Neural crest cell (in vitro differentiated cells): ENCODE measurements at places on chromosomes 5 and 9.

- DNase-seq, result no peak
Observed at GRCh38 chr9:114139071-114139470, 16.3 kb upstream of the COL27A1 start.

- no peak for DNase-seq
Observed at GRCh38 chr9:7081065-7081600, 323.4 kb downstream of the KDM4C start.

GRCh38 chr9:115694014-115694413 is 459.6 kb upstream of the PAPPA start:
- DNase-seq, result no peak

GRCh38 chr5:78753093-78753531 is 104.5 kb upstream of the LHFPL2 start:
- no peak for DNase-seq

DNA sequence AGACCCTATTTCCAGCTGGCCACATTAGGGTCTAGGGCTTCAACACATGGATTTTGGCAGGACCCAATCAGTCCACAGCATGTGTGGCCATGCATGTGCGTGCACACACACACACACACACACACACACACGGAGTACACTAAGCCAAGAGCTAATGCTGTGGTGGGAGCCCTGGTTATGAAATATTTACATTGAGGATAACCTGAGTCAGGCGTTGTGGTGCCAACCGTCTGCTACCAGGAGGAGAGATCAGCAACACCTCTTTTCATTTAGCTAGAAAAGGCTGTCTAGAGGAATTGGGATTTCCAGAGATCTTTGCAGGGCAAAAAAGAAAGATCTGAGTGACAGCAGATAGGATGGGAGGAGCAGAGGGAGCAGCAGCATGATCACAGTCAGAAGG is 141.5 kb downstream of the TRPM3 start:
- no peak for DNase-seq

DNA sequence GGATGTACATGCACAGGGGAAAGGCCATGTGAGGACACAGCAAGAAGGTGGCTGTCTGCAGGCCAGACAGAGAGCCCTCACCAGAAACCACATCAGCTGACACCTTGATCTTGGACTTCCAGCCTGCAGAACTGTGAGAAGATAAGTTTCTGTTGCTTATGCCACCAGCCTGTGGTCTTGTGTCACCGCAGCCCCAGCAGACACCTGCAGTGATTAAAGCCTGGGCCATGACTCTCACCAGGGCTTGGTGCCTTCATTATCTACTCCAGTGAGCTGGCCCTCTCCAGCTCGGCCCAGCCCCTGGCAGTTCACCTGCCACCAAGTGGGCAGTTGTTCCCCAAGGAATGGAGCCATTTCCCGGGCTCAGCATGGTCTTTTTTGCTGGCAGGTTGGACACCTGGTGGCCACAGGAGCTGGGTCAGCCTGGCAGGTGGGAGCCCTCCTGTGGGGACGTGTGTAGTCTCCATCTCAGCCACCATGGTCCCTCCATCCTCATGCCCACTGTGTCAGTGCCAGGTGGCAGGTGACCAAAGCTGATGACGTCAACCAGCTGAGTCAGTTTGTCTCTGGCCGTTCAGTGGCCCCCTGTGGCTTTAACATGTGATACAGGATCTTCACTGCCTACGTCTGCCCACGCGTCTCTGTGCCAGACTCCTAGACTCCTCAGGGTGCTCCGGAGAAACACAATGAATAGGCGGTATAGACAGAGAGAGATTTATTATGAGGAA is 99.9 kb upstream of the PPP1R26 start:
- no peak for DNase-seq

DNA sequence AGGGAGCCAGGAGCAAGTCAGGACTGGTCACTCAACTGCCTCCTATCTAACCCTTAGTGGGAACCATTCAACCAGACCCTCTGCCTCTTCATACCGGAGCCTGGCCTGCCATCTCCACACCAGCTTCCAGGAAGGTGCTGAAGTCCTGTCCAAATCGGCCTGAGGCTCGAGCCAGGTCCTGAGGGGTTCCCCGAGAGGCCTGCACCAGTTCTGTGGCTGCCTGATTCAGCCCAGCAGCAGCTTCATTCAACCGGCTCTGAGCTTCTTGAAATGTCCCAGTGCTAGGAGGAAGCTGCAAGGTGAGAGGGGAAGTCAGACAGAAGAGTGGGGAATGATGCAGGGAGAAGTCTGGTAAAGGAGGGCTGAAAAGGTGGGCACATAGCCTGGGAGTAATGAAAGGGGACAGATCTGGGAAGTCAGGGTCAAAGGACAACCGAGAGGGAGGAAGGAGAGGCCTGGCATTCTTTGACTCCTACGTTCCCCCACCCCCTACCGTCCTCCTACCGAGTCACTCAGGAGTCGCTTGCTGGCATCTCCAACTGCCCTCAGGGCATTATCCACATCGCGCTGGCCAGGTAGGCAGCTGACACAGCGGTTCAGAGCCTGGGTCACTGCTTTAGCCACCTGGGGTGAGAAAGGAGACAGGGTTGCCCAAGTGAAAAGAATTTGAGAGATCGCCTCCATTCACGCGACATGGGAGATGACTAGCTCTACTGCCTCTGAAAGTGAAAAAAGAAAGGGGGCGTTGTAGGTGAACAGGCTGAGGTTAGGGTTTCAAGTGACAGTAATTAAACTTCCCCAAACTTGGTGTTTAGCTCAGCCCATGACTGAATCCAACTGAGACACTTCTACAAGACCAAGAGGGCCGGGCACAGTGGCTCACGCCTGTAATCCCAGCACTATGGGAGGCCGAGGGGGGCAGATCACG is 20.2 kb downstream of the TLN1 start:
- DNase-seq, result no peak

- peak; percentile 13 for DNase-seq
Observed at GRCh38 chr5:5422819-5423515, 490 bp downstream of the ICE1 start.

DNA sequence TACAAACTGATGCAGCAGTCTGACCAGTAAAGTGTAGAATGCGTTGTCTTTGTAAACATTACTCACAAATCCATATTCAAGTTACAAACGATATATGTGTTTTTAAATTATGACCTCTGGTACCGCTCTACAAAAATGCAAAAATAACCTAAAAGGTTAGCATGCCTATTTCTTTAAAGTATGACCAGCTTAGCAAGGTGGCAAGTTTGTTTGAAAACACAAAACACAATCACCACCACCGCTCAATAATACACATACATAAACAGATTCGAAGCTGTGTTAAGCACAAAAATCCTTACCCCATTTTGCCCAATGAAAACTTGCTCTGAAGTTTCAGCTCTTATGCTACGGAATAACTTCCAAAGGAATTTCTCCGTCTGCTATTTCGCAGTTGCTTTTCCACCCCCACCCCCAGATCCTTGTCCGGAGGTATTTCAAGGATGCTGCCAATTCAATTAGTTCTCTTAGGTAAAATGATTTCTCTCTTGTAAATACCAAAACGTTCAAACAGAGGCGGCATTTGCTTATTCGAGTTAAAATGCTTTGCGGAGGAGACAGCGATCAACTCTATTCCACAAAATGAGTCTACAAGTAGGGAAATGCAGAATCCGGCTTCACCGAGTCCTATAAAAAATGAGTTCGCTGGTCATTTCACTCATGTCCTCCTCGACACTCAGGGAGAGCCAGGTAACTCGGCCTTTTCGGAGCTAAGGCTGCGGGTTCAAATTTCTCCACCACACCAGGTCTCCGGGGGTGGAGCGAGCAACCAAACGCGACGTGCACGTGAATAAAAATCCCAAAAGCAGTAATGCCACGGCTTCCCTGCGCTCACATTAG is 1.2 kb downstream of the HOMER1 start:
- DNase-seq, result no peak

DNA sequence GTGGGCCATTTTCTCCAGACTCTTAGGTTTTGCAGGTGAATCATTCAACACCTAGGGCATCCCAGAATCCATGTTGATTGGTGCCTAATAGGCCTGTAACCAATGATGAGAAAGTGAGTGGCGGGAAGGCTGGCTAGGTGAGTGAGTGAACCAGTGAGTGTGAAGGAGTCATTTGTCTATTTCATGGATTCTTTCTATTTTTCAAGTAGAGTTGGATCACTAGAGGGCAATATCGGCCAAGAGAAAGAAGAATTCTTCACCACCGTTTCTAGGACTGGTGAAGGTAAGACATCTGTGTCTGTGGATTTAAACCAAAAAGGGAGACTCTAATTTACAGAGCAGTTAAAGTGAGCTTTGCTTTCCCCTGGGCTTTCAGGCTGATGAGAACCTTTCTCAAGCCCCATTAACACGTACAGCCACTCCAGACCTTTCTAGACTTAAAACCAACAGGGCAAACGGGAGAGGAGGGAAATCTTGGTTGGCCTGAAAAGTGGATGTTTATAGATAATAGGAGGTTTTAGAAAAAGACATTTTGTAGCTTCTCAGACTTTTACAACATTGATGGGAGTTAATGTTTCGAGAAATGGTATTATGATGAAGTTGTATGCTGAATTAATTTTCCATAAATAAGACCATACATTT is 114.3 kb upstream of the IL12B start:
- no peak for DNase-seq

DNA sequence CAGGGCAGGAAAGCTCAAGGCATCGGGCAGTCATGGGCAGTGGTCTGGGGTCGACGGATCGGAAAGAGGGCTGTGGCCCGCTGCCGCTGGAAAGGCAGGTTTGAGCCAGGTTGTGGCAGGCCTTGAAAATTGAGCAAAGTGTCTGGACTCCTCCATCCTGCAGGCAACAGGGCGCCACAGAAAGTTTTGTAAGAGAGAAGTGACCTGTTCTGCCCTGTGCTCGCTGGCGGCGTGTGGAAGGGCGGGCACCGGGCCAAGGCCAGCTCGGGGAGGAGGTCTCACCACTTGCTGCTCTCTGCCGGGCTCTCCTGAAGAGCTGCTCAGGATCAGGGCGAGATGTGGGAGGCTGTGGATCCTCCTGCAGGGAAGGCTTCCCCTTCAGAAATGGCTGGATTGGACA is 41.4 kb upstream of the FAT2 start:
- DNase-seq, result no peak

GRCh38 chr5:67244345-67244793 is 47.8 kb upstream of the CD180 start:
- no peak for DNase-seq

DNA sequence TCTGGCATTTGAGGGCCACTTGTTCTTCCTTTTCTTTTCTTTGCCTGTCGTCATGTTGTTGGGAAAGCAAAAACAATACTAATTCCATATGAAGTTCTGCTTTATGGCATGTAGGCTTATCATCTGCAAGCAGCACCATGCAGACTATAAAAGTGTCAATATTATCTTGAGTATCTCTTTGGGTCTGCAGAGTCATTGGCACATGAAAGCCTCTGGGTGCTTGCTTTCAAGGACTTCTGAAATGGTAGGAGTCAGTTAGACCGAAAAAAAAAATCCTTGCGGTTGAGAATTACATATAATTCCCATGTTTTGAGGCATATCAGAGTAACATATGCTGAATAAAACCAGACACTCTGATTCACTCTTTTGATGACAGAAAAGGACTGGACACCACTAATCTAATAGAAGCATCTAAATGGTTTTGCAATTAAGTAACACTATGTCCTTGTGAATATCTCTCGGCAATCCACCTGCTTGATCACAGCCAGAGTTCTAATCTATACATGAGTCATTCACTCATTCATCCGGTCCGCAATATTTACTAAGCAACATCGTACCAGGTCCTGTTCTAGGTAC is 44.4 kb downstream of the GNAQ start:
- DNase-seq, result no peak

DNA sequence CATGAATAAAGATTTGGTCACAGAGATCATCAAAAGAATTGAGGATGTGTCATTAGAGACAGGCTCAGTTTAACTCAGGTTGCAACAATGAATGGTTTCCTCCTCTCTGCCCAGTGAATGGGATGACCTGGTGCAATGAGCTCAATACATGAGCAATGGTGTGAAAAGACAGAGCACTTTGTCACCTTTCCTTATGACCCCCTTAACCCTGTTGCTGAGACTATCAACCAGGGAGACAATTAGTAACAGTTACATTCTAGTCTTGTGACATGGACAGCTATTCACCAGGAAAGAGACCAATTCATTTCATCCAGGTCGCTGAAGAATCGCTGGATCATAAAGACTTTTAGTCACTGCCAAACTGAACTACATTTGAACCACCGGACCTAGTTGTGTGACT is 19.9 kb upstream of the CDH6 start:
- no peak for DNase-seq

DNA sequence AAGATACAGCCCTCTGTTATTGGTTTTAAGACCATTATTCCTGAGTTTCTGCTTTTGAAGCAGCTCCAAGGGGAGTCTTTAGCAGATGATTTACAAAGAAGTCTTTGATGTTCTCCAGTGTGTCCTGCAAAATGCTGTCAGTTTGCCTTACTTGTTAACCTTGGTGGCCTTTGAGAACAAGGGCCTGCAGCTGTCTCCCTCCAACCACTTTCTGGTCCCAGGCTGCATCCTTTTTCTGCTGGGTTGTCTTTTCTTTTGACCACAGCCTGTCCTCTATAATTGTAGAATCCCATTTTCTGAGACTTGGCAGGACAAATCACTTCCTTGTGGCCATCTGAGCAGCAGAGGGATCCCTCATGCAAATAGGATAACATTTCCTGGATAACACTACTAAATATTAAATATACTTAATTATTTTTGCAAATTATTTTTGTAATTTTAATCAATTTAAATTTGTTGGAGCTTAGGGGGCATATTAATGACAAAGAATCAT is 281.4 kb downstream of the DMRT2 start:
- DNase-seq, result no peak

DNA sequence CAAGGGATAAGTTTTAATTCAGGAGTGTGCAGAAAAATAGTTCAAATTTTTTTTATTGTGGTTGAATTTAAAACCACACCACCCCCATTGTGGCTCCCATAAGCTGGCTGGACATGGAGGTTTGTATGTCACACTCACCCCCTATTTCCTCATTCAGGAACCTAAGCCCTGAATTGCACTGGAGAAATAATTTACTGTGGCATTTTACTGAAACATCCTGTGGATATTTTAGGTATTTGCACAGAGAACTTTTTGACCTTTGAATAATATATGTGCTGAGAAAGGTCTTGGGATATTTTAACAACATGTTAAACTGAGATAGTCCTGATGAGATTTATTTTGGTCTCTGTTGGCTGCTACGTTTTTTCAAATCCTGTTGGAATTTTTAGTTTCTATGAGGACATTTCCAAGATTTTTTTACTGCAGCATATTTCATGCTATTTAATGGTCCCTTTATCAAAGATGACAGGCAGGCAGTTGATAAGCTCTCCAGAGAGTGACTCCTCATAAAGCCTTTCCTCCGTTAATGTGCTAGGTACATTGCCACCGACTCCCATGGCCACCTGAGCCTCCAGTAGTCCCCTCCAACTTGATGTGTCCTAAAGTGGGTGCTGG is 51.2 kb upstream of the PALM2AKAP2 start:
- DNase-seq, result no peak

GRCh38 chr5:103373597-103374472 is 115.3 kb downstream of the MACIR start:
- DNase-seq, result no peak

- DNase-seq, result no peak
Observed at GRCh38 chr9:18457510-18457909, 16.4 kb upstream of the ADAMTSL1 start.

GRCh38 chr9:91246846-91247245 is 114.9 kb downstream of the AUH start:
- DNase-seq, result no peak

- no peak for DNase-seq
Observed at GRCh38 chr9:93001031-93001430, 53.7 kb downstream of the FGD3 start.
